ENCODE measurements at places on chromosomes 2 and 18.
A peak's percentile ranks its signal among the peaks of the same experiment; 100 is the strongest.

DNA sequence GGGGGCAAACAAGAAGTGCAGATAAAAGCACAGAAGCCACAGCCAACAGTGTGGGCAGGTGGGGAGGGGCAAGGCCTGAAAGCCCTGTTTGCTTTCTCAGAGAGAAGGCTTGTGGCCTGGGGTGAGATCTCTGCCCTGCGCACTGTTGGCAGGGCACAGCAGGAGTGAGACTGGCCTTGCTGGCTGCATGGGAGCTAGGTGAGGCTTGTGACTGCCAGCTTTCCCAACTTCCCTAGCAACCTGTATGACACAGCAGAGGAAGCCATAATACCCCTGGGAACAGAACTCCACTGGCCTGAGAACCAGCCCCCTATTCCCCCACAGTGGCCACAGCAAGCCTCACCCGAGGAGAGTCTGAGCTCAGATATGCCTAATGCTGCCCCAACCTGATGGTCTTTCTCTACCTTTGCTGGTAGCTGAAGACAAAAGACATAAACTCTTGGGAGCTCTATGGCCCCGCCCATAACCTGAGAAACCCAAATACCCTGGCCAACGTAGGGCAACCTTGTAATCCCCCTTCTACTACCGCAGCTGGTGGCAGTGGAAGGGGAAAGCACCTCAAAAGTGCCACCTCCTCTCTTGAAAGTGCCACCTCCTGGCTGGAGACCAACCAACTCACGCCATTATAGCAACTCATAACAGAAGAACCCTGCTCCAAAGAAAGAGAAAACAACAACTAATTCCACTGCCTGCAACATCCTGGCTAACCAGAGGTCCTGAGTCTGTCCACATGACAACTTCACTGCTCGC lies 44.4 kb downstream of the LCT start:
- no peak for DNase-seq

- no peak for DNase-seq
Measured at GRCh38 chr18:56036741-56037140, 448.7 kb upstream of the TCF4 start.

DNA sequence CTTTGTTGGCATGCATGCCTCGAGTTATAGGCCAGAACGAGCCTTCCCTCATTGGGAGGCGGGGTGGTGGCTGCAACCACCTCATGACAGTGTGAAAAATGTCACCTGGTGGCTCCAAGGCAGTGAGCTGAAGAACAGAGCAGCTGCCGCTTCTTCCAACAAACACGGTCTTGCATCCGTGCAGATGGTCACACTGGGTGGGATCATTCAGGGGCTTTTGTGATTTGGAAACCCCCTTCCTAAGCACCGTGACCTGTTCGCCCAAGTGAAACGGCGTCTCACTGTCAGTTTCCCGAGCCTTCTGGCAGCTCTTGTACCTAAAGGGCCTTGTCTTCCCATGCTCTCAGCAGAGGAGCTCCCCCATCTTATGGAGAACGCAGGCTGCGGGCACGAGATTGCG lies 159.7 kb downstream of the NAPG start:
- no peak for DNase-seq

DNA sequence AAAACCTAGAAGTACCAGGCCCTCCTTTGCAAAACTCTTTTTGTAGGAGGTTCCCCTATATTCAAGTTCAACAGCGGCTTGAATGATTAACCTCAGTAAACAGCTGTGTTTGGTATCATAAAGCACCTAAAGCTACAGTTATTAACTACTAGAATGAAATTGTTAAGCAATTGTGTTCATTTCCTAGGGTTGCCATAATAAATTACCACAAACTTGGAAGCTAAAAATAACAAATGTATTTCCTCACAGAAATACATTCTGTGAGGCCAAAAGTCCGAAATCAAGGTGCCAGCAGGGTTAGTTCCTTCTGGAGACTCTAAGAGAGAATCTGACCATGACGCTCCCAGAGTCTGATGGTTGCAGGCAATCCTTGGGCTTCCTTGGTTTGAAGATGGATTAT lies 202.1 kb upstream of the ACVR2A start:
- DNase-seq: no peak

- DNase-seq: peak; percentile 59
Measured at GRCh38 chr2:176147800-176148496, 3.4 kb upstream of the HOXD4 start.

DNA sequence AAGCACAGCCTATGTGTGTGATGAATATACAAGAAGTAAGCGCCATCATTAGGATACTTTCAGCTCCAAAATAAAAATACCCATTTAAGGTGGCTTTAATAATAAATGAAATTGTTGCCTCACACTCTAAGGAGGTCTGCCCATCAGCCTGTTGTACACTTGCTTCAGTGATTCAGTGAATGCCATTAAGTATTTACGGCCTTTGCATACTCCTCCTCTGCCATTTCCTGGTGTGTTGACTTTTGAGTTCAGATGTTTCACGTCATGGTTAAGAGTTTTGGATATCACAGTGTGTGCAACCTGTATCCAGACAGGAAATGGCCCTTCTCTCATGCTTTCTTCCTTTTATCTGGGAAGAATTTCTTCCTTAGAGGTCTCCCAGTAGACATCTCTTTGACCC lies 38.6 kb upstream of the SNORC start:
- no peak for DNase-seq
